Uterus (tissue), 4 donors: ENCODE measurements at places on chromosomes 4 and X. TPM values are rescaled to one million over a fixed set of nuclear protein-coding genes. Genes with fewer than 3 reads are reported as not detected.

- DNase-seq = no peak
Observed at GRCh38 chr4:140653718-140654494, 85.1 kb upstream of the UCP1 start.

Gene TRIM75
- total RNA-seq = not detected

- DNase-seq = no peak
Observed at GRCh38 chr4:79563219-79563618, 155.2 kb upstream of the GK2 start.

DNA sequence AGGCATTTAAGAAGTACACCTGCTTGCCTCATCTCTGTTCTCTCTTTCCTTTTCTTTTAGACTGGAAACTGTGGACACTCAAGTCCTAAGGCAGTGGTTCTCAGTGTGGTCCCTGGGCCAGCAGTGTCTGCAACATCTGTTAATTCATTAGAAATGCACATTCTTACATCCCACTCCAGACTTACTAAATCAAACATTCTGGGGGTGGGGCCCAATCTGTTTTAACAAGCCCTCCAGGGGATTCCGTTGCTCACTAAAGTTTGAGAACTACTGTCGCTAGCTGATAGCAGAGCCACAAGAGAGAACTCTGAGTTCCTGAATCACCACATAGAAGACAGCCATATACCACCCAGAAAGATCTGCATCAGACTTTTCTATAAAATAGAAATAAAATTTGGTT is 430.6 kb downstream of the BCOR start:
- DNase-seq = no peak

Gene SMARCAD1
- 20.0 TPM for total RNA-seq

DNA sequence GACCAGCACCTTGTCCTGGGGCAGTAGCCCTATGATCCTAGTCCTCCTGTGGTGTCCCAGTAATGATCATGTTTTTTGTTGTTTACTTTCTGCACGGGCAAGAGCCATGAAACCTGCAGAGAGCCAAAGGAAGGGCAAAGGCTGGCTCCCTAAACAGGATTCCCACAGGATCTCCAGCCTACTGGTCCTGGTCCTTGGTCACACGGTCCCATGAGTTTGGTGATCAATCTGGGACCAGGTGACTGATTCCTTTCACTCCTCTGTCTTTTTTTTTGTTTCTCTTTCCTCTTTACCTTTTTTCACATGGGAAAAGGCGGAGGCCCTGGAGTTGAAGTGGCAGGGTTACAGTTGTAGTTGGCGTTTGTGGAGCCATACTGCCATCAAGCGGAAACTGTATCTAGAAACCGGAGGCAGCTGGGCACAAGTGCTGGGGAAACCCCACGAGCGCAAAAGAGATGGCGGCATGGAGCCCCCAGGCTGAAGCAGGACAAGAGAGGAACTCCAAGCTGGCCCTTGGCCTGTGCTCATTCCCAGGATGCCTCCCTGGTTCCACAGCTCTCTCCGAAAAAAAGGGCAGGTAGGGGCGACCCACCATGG is 34.6 kb downstream of the NBDY start:
- DNase-seq = peak; percentile 84

- no peak for DNase-seq
Observed at GRCh38 chr4:122479935-122480416, 23.5 kb upstream of the IL2 start.

Gene IL1RAPL2
- total RNA-seq = not detected

DNA sequence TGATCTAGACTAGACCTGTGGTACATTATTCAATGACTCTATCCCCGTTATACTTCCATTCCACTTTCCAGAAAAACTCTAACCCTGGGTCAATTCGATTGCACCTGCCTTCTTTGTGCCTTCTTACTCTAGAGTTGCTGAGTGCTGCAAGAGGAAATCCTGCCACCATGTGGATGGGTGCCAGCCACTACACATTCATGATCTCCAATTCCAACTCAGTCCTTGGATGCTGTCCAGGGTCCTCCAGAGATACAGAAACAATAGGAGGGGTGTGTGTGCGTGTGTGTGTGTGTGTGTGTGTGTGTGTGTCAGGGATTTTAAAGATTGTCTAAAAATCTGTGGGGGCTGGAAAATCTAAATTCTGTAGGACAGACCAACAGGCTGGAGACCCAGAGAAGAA is 42.9 kb upstream of the INTS6L start:
- DNase-seq = no peak

DNA sequence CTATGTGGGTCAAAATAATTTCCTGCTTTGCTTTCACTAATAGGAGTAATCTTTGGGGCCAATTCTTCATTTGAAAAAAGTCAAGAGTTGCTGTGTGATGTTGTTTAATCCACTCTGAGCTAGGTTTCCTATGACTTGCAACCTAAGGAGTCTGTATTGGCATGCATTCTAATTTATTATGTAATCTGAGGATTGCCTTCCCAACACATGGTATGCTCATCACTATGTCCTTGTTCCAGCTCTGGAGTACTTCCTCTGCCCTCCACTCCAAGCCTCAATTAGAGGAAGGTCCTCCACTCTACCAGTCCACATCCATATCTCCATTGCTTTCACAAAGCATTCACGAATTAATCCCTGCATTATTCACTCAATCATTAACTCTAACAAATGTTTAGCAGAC is 56.1 kb downstream of the PPP3CA start:
- no peak for DNase-seq

DNA sequence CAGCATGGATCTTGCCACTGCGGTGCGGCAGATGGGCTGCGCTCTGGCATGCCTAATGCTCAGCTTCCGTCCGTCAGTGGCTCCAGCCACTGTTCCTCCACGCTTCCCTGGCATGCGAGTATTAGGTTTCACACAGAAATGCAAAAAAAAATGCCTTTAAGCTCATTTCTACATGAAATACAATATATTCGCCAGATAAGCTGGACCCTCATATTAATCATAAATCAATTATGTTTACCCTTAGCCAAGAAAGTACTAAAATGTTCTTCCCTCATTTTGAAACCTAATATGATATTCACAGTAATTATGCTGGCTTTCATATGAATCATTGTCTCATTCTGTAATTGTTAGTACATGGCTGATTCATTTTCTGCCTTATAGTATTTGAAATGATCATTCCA is 115.5 kb upstream of the FAM241A start:
- DNase-seq = no peak

- DNase-seq = no peak
Observed at GRCh38 chr4:80463509-80463908, 128.0 kb downstream of the CFAP299 start.

GRCh38 chr4:139806929-139807328 is 141.3 kb downstream of the MGST2 start:
- no peak for DNase-seq

- no peak for DNase-seq
Observed at GRCh38 chr4:148780426-148781005, 338.3 kb upstream of the NR3C2 start.

DNA sequence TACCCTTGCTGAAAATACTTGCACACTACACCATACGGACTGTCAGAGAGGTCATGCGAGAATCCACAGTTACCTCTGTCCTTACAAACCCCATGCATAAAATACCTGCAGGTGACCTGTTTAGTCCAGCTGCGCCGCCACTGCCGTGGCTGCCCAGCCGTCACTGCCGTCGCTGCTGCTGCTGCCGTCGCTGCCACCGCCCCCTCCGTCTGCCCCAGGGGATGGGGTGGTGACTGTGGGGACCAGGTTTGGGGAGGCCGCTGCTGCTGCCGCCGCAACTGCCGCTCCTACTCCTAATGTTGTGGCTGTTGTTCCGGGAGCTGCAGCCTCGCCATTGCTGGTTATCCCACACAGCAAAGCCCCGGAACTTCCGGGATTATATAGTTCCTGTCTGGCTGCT is 141.8 kb upstream of the ZCCHC13 start:
- no peak for DNase-seq

DNA sequence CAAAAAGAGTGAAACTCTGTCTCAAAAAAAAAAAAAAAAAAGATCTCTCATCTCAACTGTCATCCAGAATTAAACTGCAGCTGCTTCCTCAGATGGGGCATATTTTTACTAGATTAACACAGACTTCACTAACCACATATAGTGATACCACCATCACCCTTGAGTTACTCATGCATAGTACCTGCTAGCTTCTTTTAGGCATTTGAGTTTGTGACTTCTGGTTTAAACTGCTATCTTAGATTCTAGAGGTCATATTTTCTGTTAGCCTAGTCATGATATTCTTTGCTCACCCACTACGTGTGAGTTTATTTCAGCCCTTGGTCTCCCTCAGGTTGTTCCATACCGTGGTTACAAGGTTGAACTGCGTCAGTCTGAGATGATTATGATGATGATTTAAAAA is 154.9 kb upstream of the BMP3 start:
- no peak for DNase-seq

DNA sequence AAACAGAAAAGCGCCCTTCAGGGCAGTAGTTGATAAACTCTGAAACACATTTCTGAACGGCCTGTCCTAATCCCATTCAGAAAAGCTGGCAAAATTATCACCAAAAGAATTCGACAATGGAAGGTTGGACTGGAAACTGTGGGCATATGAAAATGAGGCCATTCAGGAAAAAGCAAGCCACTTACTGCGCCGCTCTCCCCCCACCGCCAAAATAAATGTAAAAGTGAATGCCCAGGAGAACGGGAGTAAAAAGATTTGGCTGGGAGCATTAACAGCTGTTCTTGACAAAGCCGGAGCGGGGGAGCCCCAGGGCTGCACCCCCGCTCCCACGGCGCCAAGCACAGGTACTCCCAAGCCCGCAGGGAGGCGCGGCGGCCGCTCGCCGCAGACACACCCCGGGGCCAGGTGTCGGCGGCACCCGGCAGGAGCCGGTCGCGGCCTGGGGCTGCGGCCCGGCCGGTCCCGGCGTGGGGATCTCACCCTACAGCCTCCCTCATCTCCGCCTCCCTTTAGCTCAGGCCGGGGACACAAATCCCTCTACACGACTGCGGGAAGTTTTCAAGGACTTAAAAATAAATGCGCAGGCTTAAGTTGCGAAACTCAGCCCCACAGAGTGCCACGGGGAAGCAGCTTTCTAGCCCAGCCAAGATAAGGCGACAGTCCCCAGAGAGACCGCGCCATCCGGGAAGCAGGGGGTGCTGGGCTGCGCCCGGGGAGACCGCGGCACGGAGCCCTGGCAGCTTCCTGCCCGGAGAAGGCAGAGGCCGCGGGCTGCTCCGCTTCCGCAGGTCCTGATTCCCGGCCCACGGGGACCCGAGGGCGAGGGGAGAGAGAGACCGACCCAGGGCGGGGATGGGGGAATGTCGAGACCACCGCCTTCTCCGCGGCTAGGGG is 593 bp downstream of the SH3RF1 start:
- peak; percentile 56 for DNase-seq

Gene ATP11C
- total RNA-seq = 67.9 TPM

GRCh38 chrX:119698845-119699244 is 5.9 kb upstream of the SEPTIN6 start:
- DNase-seq = no peak

- no peak for DNase-seq
Observed at GRCh38 chr4:121112530-121112929, 40.2 kb upstream of the NDNF start.

DNA sequence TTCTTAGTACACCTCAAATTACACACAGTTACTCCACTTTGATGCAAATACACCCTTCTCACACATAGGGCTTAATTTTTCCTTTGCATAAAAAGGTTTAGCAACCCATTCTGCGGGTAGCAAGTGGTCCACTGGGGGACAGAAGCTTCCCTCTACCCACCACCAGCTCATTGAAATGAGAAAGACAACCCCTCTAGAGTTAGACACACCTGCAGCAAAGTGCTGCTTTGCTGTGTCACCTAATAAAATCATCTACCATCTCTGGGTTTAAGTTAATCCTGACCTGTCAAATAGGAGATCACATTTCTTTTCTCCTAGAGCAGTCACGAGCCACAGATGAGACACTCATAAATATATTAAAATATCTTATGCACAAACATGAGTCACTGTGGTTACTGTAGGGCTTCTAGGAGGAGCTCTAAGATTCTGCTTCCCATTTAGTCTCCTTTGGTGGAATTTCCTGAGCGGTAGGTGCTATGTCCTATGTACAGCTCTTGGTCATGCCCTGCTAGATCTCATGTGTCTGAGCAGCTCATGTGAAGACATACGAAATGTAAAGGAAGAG is 11.9 kb downstream of the BMX start:
- no peak for DNase-seq

GRCh38 chrX:29834311-29834710 is 381.1 kb upstream of the MAGEB2 start:
- DNase-seq = no peak

DNA sequence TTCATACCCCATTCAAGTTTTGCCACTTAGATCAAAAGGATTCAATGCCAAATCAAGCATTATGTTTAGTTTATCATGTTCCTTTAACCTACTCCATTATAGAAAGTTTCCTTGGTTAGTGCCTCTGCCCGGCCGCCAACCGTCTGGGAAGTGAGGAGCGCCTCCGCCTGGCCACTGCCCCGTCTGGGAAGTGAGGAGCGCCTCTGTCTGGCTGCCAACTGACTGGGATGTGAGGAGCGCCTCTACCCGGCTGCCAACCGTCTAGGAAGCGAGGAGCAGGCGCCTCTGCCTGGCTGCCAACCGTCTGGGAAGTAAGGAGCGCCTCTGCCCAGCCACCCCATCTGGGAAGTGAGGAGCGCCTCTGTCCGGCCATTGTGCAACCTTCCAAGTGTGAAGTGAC is 36.3 kb upstream of the PDGFRA start:
- no peak for DNase-seq

Gene CTAG2
- total RNA-seq = not detected

GRCh38 chr4:34289489-34289888 is 1954.8 kb downstream of the ARAP2 start:
- no peak for DNase-seq

Gene ABRAXAS1
- 7.4 TPM for total RNA-seq

Gene FAM200B
- total RNA-seq = 104 TPM

- DNase-seq = peak; percentile 25
Observed at GRCh38 chr4:4856071-4857000, 3.1 kb upstream of the MSX1 start.

Gene MAGEC3
- total RNA-seq = not detected

GRCh38 chrX:107712231-107713202 is 63.1 kb downstream of the TSC22D3 start:
- no peak for DNase-seq

Gene MAGEA2B
- not detected for total RNA-seq

DNA sequence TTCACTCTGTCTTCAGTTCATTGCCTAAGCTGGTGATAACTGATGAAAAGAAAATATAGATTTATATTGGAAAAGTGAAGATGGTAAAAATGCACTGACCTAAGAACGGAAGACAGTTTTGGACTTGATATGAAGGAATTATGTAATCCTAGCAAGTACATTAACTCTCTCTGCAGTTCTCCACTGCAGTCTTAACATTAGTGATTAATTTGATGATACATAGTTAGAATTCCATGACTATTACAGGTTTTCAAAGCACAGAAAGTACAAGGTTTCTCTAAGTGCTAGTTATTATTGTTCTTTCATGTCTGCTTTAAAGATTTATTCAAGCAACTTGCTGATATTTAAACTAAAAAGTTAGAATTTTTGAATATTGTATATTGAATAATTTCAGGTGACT is 1591.7 kb upstream of the ADGRL3 start:
- no peak for DNase-seq

GRCh38 chr4:134388351-134388750 is 186.8 kb upstream of the PABPC4L start:
- no peak for DNase-seq

Gene SPANXA1
- not detected for total RNA-seq

Gene ADGRL3
- 77.5 TPM for total RNA-seq

- no peak for DNase-seq
Observed at GRCh38 chr4:99651016-99651769, 6.4 kb downstream of the C4orf54 start.

Gene OTC
- total RNA-seq = not detected

- no peak for DNase-seq
Observed at GRCh38 chr4:39020130-39020529, 12.1 kb downstream of the TMEM156 start.

Gene MTNR1A
- total RNA-seq = not detected

- DNase-seq = no peak
Observed at GRCh38 chr4:159191989-159192388, 89.1 kb downstream of the RAPGEF2 start.
